ENCODE measurements at places on chromosomes 6 and 20. TPM values are rescaled to one million over a fixed set of nuclear protein-coding genes. Genes with fewer than 3 reads are reported as not detected.
A peak's percentile ranks its signal among the peaks of the same experiment; 100 is the strongest.

DNA sequence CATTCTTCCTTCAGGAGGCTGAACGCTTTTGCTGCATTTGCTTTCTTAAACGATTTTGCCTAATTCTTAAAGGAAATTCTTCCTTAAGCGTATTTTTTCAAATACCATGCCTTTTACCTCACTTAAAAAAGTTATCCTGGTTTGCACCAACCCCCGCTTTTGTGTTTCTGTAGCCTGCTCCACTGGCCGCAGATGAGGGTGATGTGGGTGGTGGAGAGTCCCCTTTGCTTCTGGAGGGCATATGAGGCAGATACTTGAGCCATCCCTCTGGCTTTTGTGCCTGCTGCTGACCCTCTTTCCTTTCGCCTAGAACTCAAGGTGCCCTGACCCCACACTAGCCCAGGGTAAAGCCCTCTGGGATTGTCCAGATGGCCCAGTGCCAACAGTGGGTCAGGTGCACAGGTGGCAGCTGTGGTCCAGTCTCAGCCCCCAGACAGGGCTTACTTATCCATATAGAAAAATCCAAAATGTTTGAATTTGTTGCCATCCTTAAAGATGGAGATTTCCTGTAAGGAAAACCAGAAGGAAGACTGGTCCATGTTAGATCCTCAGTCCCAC is 43.9 kb downstream of the SPATA2 start:
- H3K27ac ChIP-seq, result no peak overlapping the region
- H3K36me3 ChIP-seq, result peaks cover 5% of the 10 kb centered on the region
- no peak for DNase-seq
- H3K27me3 ChIP-seq, result no peaks in the 10 kb centered on the region

DNA sequence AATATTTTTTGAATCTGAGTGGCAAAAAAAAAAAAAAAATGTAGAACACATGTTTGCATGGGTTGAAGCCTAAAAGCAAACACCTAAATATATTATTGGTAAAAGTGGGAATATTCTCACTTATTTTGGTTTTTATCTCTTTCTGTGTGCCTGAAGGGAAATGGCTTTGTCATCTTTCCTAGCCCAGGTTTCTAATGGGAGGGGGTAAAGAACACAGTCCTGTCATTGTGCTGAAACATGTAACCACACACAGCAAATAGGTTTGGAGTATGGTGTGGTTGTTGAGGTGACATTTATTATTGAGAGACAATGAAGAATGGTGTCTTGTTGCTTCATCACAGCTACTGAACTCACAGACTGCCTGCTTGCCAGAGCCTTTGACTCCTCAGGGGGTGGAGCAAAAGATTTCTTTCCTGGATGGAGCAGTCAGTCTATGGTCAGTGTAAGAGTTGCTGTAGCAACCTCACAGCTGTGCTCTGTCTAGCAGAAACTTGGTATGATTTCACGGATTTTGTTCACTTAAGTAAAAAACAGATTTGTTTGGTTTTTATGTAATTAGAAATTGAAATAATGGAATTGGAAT is 70.2 kb downstream of the CEP57L1 start:
- DNase-seq, result peak; percentile 15
- no peak overlapping the region for H3K4me3 ChIP-seq
- no peaks in the 10 kb centered on the region for H3K27me3 ChIP-seq

- no peak for DNase-seq
- no peaks in the 10 kb centered on the region for H3K4me1 ChIP-seq
- no peaks in the 10 kb centered on the region for H3K27me3 ChIP-seq
- no peak overlapping the region for H3K27ac ChIP-seq
- no peak overlapping the region for H3K4me3 ChIP-seq
- H3K36me3 ChIP-seq, result no peaks in the 10 kb centered on the region
Observed at GRCh38 chr6:166908811-166909210, 47.5 kb downstream of the RNASET2 start.

Gene REM1
- total RNA-seq, result not detected

DNA sequence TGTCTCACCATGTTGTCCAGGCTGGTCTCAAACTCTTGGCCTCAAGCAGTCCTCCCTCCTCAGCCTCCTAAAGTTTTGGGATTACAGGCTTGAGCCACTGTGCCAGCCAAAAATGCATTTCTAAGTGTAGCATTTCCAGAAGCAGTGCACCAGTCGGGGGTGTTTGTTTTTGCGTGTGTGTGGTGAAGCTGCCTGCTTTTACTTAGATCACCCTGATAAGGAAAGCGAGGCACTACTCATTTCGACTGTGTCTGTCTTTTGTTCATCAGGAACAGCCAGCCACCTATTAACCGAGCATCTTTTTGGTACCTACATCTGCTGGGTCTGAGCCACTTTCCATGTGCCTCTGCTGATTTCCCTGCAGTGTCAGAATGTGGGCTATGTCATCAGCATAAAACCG is 18.7 kb downstream of the SIRT5 start:
- H3K36me3 ChIP-seq, result peaks cover 26% of the 10 kb centered on the region
- no peaks in the 10 kb centered on the region for H3K4me1 ChIP-seq
- H3K27ac ChIP-seq, result no peak overlapping the region
- no peak overlapping the region for H3K4me3 ChIP-seq
- no peak for DNase-seq

Gene HEY2
- 0.79 TPM for total RNA-seq

GRCh38 chr6:5345324-5345723 is 84.0 kb downstream of the FARS2 start:
- H3K36me3 ChIP-seq, result no peaks in the 10 kb centered on the region
- no peak overlapping the region for H3K4me3 ChIP-seq
- DNase-seq, result no peak
- no peaks in the 10 kb centered on the region for H3K27me3 ChIP-seq
- H3K27ac ChIP-seq, result no peak overlapping the region

DNA sequence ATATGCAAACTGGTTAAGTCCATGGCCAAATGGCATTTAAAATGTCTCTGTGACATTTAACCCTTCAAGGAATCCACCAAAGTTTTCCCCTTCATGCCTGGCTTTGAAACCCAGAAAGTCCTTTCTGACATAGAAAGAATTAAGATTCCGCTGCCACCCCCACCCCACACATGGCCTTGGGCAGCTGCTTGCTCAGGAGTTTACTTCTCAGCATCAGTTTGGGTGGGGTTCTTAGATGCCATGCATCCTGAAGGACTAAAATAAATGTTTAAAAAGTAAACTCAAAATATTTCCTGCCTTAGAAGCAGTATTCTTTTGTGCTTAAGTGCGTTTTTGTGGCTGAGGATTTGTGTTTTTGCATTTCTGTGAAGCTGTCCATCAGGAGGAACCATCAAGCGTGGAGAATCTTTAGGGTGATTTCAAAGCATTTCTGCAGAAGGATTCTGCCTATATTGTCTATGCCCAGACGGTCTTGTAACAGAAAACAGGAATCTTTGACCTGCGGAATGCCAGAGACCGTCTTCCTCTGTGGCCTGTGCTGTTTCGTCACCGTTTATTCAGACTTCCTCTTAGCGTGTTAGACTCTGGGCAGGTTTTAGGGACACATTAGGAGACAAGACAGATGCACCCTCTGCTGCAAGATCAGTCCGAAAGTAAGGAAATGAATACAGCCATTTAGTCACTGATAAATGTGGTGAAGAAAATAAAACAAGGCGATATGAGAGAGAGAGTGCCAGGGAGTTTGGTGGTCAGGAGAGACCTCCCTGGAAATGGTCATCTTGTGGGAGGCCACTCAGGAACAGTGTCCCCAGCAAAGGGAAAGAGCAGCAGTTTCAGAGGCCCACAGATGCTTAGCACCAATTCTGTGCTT is 6.2 kb downstream of the DUSP22 start:
- peaks cover 10% of the 10 kb centered on the region for H3K4me1 ChIP-seq
- DNase-seq, result no peak
- H3K4me3 ChIP-seq, result no peak overlapping the region
- peak overlapping the region; percentile 98 for H3K27ac ChIP-seq

DNA sequence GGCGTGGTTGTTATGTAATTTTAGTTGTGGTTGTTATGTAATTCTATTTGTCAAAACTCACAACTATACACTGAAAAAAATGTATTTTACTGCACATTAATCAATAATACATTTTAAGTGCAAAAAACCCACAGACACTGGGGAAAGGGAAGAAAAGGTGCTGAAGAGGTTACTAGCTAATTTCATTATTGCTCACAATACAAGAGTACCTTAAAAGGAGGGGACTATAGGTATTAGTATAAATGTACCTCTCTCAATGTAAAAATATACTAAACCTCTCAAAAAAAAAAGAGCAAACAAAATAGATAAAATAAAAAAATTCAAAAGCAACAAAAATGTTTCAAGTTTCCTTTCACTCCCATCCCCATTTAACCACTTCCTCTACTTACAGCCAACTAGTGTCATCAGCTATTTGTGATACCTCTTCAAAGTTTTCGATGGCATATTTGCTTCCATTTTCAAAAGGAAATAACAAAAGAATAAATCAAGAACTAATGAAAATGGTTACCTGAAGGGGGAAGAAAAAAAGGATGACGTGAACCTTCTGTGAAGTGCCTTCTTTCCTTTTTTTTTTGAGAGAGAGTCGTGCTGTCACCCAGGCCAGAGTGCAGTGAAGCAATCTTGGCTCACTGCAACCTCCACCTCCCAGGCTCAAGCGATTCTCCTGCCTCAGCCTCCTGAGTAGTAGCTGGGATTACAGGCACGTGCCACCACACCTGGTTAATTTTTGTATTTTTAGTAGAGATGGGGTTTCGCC is 30.2 kb downstream of the RANBP9 start:
- no peaks in the 10 kb centered on the region for H3K4me1 ChIP-seq
- H3K27me3 ChIP-seq, result no peaks in the 10 kb centered on the region
- H3K36me3 ChIP-seq, result no peaks in the 10 kb centered on the region

Gene TAGAP
- total RNA-seq, result 5.1 TPM

GRCh38 chr6:50128420-50129005 is 78.8 kb upstream of the DEFB112 start:
- no peaks in the 10 kb centered on the region for H3K4me1 ChIP-seq
- H3K4me3 ChIP-seq, result no peak overlapping the region
- no peaks in the 10 kb centered on the region for H3K27me3 ChIP-seq
- H3K36me3 ChIP-seq, result no peaks in the 10 kb centered on the region
- DNase-seq, result no peak
- H3K27ac ChIP-seq, result no peak overlapping the region

DNA sequence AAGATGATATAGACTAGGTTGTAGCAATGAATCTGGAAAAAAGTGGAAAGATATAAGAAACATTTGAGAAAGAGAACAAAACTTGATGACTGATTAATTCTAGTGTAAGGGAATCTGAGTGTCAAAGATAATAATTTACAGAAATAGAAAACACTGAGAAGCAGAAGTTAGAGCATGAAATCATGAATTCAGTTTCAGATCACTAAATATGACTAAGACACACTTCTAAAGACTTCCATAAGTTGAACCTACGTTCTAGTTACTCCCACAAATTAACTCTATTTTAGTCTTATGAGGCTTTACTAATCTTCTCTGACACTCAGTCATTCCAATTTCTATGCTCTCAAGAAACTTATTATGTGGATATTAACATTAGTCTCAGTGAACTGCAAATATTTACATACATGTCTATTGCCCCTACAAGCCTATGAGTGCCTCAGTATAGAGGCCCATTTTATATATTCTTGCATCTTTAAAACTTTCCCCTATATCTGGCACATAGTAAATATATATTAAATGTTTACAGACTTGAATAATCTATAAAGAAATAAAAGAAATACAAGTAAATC is 30.4 kb downstream of the IBTK start:
- no peak for DNase-seq
- H3K36me3 ChIP-seq, result peaks cover 78% of the 10 kb centered on the region
- H3K27ac ChIP-seq, result no peak overlapping the region
- H3K4me1 ChIP-seq, result no peaks in the 10 kb centered on the region
- H3K4me3 ChIP-seq, result no peak overlapping the region

Gene HCRTR2
- not detected for total RNA-seq

Gene PRICKLE4
- total RNA-seq, result 6.7 TPM

DNA sequence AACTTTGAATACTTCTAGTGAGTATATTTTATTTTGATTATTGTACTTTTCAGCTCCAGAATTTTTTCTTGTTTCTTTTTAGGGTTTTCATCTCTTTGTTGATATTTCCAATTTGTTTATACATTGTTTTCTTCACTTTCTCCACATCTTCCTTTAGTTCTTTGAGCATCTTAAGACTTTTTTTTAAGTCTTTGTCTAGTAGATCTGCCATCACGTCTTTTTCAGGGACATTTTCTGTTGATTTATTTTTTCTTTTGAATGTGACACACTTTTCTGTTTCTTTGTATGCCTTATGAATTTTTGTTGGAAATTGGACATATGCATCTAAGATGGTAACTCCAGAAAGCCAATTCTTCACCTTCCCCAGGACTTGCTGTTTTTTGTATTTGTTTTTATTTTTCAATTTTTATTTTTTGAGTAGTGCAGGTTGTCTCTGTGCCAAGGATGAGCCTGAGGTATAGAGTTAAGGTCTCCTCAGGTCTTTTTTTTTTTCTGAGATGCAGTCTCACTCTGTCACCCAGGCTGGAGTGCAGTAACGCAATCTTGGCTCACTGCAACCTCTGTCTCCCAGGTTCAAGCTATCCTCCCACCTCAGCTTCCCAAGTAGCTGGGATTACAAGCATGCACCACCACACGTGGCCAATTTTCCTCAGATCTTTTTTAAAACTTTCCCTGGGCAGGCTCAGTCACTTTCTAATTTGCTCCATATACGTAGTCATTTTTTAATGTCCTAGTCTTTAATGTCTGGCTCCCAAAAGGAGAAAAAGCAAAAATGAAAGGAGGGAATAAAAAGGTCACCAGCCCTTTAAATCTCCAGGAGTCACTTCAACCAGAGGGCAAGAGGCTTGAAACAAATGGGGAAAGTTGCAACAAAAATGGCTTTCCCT is 6.7 kb upstream of the CMTR1 start:
- H3K4me1 ChIP-seq, result no peaks in the 10 kb centered on the region
- H3K4me3 ChIP-seq, result no peak overlapping the region
- DNase-seq, result no peak
- no peak overlapping the region for H3K27ac ChIP-seq

- H3K27me3 ChIP-seq, result no peaks in the 10 kb centered on the region
- no peak overlapping the region for H3K4me3 ChIP-seq
- no peaks in the 10 kb centered on the region for H3K36me3 ChIP-seq
Observed at GRCh38 chr6:139883776-139884175, 509.3 kb upstream of the CITED2 start.

Gene POM121L2
- not detected for total RNA-seq

Gene JAG1
- 75.0 TPM for total RNA-seq

DNA sequence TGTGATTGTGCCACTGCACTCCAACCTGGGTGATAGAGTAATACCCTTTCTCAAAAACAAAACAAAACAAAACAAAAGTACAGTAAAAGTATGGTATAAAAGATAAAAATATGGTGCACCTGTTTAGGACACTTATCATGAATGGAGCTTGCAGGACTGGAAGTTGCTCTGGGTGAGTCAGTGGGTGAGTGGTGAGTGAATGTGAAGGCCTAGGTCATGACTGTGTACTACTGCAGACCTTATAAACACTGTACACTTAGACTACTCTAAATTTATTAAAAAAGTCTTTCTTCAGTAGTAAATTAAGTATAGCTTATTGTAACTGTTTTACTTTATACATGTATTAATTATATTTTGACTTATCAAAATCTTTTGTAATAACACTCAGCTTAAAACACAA is 46.0 kb downstream of the ZFP64 start:
- no peak overlapping the region for H3K4me3 ChIP-seq
- no peak overlapping the region for H3K27ac ChIP-seq
- H3K4me1 ChIP-seq, result no peaks in the 10 kb centered on the region
- H3K27me3 ChIP-seq, result no peaks in the 10 kb centered on the region
- DNase-seq, result no peak
- H3K36me3 ChIP-seq, result no peaks in the 10 kb centered on the region

- no peaks in the 10 kb centered on the region for H3K36me3 ChIP-seq
- peak; percentile 56 for DNase-seq
- no peaks in the 10 kb centered on the region for H3K27me3 ChIP-seq
- no peaks in the 10 kb centered on the region for H3K4me1 ChIP-seq
Observed at GRCh38 chr20:3209257-3209945, at the start of gene ITPA. Gene ITPA (plus strand): TSS chr20:3209498. CDS start chr20:3209552, 54 bp downstream.

GRCh38 chr6:128807577-128807976 is 75.4 kb upstream of the LAMA2 start:
- H3K4me1 ChIP-seq, result no peaks in the 10 kb centered on the region
- no peaks in the 10 kb centered on the region for H3K36me3 ChIP-seq
- DNase-seq, result no peak
- no peak overlapping the region for H3K4me3 ChIP-seq
- H3K27ac ChIP-seq, result no peak overlapping the region

Data from transverse colon (tissue), 4 donors.